NB4 (cell line): ENCODE measurements at places on chromosomes 1 and 21.

DNA sequence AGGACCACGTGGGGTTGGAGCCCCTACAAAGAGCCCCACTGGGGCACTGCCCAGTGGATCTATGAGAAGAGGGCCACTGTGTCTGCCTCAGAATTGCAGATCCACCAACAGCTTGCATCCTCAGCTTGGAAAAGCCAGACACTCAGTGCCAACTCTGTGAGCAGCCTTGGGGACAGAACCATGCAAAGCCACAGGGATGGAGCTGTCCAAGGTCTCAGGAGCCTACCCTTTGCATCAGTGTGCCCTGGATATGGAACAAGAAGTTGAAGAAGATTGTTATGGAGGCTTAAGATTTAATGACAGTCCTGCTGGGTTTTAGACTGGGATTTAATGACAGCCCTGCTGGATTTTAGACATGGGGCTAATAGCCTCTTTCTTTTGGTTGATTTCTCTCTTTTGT is 1670.9 kb downstream of the PLA2G4A start:
- peak; percentile 2 for DNase-seq

- DNase-seq = no peak
Measured at GRCh38 chr1:41846625-41847405, 71.9 kb downstream of the HIVEP3 start.

- DNase-seq = no peak
Measured at GRCh38 chr1:22263359-22263758, 120.5 kb upstream of the WNT4 start.

DNA sequence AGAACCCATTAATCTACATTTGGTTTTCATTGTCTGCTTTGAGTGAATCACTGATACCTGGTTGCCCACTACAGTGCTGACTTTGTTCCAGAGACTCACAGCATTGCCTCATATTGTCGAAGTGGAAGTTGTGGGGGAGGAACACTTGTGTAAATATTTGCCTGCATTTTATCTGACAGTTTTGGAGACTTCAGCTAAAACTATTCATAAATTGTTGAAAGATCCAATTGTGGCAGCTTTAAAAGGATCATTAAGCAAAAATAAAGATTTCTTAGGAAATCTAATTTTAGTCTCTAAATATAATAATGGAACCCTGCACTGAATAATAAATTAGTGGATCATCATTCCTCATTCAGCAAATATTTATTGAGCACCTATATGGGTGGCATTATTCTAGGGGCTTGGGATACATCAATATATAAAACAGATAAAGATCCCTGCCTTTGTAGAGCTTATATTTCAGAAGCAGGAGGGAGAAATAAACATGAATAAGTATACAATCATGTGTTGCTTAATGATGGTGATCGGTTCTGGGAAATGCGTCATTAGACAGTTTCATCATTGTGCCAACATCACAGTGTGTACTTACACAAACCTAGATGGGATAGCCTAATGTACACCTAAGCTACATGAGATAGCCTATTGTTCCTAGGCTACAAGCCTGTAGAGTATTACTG is 73.5 kb downstream of the OSBPL9 start:
- DNase-seq = peak; percentile 55

DNA sequence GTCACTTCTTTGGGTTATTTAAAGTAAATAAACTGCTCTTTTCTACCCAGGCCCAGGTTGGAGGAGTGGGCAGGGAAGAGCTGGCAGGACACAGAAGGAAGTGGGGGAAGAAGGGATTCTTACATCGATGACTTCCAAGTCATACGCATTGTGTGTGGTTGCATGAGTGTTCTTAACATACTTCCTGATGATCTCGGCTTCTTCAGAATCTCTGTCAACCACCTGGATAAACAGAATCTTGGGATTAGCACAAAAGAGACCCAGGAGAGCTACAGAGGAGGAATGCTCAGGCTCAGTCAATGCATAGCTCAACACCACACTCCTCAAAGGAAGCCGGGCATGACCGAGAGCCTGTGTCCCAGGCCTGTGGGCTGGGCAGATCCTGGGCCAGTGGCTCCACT is 42.1 kb downstream of the PARP1 start:
- DNase-seq = no peak

GRCh38 chr21:16377857-16378256 is 648.1 kb downstream of the USP25 start:
- DNase-seq = no peak

DNA sequence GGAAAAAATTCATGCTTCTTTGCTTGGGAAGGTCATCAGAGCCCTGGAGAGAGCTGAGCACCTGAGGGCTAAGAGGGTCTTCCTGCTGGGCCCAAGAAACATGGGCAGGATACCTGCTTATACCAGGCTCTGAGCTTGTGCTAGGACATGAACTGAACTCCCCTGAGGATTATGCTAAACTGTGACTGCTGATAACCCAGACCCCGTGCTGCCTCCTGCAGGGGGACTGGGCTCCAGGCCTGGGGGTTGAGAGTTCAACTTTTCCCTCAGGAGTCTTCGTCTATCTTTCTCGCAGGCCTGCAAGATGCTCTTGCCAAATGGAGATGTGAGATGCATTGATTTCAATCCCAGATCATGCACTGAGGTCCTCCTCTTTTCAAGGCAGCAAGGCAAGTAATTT is 368.5 kb downstream of the HHAT start:
- DNase-seq = no peak

- DNase-seq = no peak
Measured at GRCh38 chr1:181397845-181398244, 85.5 kb upstream of the CACNA1E start.

- no peak for DNase-seq
Measured at GRCh38 chr1:56816264-56816663, 2.9 kb downstream of the FYB2 start.

GRCh38 chr1:2177946-2178538 is 16.5 kb downstream of the FAAP20 start:
- DNase-seq = no peak

DNA sequence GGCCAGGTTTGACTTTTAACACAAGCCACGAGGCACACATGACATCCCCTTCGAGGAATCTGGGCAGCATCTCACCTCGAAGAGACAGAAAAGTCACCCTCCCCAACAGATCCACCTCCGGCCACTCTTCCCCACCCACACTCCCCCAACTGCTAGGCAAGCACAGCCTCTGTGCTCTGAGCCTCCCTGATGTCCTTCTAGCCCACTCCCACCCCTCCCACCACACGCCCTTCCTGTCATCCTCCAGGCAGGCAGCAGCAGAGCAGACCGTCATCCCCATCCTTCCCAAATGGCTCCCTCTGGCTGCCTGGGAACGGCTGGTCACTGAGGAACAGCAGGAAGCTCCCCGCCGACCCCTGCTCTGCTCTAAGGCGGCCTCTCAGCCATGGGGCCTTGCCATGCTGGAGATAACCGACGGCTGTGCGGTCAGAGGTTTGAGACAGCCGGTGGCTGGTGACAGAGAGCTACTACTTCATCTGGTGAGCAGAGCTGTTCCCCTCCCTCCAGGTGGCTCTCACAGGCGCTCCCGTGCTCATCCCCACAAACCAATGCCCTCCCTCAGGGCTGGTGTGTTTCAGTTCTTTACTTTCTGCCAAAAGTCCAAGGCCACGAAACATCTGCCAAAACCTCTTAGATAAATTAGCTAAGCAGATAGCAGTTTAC is 25.6 kb downstream of the NPHP4 start:
- no peak for DNase-seq

DNA sequence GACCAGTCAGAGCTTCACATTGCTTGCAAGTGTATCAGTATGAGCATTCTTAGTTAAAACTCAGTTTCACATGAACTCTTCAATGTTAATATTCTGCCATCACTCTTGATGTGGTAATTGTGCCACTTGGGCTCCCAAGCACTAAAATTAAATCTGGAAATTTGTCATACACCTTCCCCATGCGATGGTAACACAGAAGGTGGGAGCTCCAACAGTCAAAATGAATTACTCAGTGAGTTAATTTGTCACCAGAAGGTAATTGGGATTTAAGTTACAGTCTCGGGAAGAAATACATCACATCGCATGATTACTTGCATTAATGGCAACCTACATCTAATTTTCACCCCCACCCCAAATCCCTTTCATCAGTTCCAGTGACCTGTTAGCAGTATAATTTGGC is 376.5 kb upstream of the DAB1 start:
- no peak for DNase-seq

DNA sequence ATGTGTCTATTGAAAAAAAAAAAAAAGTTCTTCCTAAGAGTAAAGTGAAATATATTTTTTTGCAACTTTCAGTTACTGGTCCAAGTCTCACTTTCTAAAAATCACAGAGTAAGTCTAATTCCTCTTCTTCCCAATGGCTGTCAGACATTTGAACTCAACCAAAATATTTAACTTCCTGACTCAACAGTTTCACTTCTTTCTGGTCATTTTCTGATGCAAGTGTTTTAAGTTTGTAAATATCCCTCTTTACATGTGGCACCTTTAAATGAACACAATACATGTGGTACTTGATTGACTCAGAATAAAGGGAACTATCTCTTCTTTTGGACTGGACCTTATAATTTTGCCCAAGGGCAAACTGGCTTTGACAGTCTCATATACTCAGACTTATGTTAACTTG is 76.7 kb downstream of the ASH1L start:
- no peak for DNase-seq

GRCh38 chr1:204495078-204495753 is 611 bp upstream of the PIK3C2B start:
- DNase-seq = no peak

DNA sequence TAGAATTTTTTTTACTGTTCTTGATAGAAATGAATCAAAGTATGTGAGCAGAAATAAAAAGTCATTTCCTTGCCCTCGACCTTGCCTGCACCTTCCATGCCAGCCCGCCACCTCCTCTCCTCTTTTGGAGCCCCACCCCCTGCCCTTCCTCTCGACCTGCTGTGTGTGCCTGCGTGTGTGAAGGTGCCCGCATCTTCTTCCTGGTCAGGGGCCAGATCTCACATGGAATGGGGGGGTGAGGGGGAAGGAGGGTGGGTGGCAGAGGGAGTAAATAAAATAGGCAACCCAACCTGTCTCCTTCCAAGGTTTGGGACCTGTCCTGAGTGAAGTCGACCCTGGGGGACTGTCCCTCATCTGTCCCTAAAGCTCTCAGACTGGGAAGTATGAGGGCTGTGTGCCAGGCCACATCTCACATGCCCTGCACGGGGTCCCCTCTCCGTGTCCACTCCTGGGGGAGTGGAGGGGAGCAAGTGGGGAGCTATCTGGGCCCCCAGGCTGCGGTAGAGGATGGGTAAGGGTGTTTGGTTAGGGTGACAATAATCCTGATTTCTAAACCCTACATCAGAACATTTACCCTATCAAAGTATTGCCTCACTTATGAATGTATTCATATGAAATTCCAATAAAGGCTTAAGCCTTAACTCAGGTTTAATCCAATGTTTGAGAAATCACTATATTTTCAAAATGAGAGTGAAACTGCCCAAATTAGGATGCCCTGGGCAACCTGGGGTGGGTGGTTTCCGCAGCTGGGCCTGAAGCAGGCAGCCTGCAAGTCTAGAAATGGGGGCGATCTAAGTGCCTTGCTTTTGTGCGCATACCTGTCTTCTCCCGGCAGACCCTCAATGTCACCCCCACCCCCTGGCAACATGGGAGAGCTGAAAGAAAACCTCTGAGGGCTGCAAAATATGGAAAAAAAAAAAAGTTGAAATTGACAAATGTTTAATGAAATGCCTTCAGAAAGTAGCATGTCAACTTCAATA is 15.4 kb downstream of the AMPD2 start:
- no peak for DNase-seq

DNA sequence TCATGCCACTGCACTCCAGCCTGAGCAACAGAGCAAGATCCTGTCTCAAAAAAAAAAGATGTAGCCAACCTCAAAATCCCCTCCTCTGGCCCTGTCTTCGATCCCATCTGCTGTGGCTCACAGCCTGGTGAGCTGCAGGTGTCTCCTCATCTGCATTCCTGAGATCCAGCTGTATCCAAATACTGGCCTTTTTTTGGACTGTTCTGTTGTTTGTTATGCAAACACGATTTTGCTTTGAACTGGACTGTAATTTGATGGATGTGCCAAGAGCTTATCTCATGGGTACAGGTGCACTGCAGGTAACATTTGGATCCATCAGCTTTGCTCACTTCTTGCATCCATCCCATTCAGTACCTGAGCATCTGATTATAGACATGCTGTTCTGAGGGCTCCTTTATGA is 14.1 kb upstream of the FAM43B start:
- DNase-seq = no peak

DNA sequence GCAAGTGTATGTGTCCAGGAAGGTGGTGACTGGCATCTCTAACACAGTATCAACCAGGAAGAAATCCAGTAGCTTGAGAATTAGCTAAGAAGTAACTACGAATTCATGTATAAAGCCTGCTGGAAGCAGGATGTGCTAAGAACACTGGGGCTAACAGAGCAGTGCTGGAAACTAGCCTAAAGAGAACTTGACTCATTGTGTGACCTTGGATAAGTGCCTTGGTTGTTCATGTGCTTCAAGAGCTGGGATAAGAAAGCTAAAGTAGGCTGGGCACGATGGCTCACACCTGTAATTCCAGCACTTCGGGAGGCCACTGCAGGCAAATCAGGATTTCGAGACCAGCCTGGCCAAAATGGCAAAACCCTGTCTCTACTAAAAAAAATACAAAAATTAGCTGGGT is 186.9 kb downstream of the RRAGC start:
- DNase-seq = no peak

DNA sequence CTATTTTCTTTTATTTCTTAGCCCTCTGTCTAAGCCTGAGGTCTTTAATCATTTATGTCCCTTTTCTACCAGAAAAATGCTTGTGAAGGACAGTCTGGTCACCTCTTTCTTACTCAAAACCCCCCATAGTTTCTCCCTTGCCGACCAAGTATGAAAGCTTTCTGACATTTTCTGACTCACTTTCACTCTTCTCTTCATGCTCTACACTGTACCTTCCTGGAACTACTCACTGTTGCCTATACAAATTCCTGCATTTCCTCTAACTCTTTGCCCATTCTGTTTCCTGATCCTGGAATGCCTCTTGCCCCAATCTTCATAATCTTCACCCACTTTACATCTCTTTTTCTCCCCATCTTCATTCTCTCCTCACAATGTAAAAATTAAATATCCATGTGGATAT is 380.0 kb downstream of the HHIPL2 start:
- DNase-seq = no peak

DNA sequence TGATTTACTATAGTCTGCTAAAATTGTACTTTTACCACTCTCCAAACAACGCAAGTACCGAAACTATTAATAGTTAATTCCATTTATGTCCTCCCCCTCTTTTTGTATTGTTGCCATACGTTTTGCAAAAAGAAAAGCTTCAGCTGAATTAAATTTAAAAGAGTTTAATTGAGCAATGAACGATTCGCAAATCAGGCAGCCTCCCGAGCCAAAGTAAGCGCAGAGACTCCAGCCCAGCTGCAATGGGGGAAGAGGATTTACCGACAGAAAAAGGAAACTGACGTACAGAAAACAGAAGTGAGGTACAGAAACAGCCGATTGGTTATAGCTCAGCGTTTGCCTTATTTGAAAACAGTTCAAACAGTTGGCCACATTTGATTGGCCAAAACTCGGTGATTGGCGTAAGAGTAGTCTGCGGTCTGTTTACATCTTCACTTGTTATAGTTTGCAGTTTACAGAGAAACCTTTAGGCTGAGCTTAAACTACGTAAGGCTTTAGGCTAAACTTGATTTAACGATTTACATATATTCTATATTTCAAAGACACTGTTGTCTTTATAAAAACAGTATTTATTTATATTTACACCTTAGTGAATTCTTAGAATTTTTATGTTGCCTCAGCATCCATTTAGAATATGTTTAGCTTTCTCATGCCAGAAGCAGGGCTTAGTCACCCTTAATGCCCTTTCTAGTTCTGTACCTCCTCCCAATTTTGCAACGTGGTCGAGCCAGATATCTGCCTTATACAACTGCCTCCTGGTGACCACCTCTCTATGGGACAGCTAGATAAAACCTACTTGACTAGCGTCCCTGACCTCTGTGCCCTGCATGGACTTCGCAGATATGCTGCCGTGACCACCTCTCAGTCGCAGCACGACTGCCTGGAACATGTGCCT is 23.8 kb downstream of the CR1 start:
- DNase-seq = no peak
